Tibial artery (tissue), 4 donors: ENCODE measurements at places on chromosomes 1 and 21.

DNA sequence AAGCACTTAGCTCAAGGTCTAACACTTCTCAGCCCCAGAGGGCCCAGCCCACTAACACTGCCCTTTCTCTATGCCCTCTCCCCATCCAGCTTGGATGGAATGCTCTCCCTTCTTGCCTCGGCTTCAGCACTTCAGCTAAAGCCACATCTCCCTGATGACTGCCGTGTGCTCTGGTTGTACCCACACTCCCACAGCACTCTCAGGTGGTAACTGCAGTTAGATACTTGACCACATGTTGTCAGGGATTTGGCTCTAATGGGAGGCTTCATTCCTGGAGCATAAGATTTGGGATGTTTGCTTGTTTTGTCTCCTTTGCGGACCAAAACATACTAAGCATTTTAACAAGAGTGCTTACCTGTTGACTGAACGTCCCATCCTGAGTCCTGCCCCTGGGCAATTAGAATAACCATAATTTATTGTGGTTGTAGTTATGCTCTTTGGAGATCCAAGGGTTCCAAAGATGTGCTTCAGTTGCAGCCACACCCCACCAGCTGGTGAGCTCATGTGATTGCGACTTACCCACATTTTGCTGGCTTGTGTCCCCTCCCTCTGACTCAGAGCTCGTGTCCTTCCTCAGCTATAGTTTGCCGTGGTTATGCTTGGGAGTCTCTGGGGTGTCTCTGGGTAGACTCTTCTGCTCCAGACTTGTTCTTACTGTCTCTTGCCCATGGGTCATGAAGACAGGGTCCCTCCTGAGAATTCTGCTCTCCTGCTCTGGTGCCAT is 7.7 kb upstream of the SLC26A9 start:
- H3K27ac ChIP-seq = no peak overlapping the region
- no peak overlapping the region for H3K4me3 ChIP-seq
- no peaks in the 10 kb centered on the region for H3K4me1 ChIP-seq
- no peaks in the 10 kb centered on the region for H3K36me3 ChIP-seq

DNA sequence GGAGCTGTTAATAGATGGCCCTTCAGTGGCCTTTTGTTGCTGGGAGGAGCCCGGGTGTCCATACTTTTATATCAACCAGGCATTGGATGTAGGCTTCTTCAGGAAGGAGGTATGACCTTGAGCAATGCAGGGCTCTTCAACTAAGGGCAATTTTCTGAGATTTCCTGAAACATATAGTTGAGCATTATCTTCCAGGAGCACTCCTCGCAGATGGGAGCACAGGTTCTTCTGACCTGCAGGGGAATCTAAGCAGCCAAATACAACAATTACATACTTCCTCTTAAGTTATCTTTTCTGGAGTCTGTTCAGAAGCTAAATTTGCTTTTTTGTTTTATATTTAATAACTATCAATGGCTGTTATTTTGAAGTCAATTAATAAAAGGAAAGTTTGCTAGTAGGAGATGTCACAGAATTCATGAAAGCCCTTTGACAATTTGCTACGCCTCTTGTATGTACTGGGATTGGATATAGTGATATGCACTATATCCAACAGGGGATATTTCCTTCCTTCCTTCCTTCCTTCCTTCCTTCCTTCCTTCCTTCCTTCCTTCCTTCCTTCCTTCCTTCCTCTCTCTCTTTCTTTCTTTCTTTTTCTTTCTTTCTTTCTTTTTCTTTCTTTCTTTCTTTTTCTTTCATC is 422.6 kb upstream of the NEGR1 start:
- H3K4me3 ChIP-seq = no peak overlapping the region
- H3K4me1 ChIP-seq = no peaks in the 10 kb centered on the region
- H3K27ac ChIP-seq = no peak overlapping the region
- no peaks in the 10 kb centered on the region for H3K36me3 ChIP-seq
- DNase-seq = no peak

DNA sequence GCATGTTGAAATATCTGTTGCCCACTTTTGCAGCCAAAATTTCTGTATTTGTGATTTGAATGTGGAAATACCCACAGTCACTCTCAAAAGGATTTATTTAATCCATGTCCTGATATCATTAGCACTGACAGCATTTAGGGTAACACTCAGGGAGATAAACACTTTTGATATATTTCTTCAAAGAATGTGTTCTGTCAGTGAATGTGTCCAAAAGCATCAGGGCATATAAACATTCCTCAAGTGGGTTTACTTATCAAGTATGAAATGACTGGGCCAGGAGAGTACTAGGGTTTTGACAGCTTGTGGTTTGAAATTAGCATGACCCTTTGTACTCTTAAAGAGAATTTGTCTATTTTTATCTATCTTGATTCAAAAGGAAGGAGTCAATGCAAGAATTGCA is 1302.1 kb upstream of the ADGRL2 start:
- no peaks in the 10 kb centered on the region for H3K27me3 ChIP-seq
- H3K4me3 ChIP-seq = no peak overlapping the region
- no peaks in the 10 kb centered on the region for H3K36me3 ChIP-seq
- H3K27ac ChIP-seq = no peak overlapping the region
- DNase-seq = no peak
- no peaks in the 10 kb centered on the region for H3K4me1 ChIP-seq

GRCh38 chr1:156383023-156383422 is 14.0 kb downstream of the RHBG start:
- no peak overlapping the region for H3K27ac ChIP-seq
- H3K4me3 ChIP-seq = no peak overlapping the region
- no peaks in the 10 kb centered on the region for H3K36me3 ChIP-seq
- no peaks in the 10 kb centered on the region for H3K4me1 ChIP-seq
- no peak for DNase-seq

DNA sequence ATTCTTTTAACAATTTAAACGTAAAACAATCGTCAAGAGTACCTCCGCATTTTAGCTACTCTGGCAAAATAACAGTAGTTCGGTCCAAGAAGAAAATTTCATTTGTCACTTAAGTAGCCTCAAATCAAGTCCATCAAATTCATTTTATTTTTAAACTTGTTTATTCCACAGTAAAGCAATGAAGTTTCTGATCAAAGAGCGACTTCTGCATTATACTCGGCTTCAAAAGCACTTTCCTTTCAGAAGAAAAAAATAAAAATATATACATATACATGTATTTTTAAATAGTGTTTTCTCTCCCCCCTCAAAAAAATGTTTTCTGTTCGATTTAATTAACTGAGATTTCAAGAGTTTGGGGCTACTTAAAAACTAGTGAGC is 115.0 kb downstream of the RERE start:
- peaks cover 25% of the 10 kb centered on the region for H3K4me1 ChIP-seq
- H3K27ac ChIP-seq = peak overlapping the region; percentile 82
- no peaks in the 10 kb centered on the region for H3K27me3 ChIP-seq

DNA sequence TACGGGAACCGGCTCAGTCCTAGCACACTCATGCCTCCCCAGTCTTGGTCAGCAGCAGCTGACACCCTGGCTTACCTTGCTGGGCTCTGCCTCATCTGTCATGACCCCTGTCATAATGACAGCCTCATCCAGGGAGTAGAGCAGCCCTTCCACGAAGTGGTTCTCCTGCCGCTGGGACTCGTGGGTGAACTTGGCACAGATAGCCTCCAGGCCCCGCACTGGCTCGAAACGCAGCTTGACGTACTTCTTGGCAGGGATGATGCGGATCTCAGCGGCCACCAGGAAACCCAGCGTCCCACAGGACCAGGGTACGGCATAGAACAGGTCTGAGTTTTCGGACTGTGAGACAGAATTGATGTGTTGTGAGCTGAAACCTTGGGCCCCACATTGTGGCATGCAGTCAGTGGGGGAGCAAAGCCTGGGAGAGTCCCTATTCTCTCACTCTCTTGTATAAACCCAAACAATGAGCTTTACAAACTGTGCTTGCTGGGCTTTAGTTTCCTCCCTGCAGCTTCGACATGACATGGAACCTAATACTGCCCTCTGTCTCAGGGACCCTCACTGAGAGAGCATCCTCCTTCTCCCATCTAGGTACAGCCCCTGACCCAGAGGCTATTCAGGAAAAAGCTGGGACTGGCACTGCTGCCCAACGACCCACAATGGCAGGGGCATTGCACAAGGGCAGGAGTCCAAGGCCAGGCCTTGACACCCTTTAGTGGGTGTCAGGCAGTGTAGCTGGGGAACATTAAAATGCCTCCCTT is 15.5 kb downstream of the DHCR24 start:
- no peaks in the 10 kb centered on the region for H3K4me1 ChIP-seq
- no peak overlapping the region for H3K4me3 ChIP-seq
- H3K36me3 ChIP-seq = peaks cover 86% of the 10 kb centered on the region

DNA sequence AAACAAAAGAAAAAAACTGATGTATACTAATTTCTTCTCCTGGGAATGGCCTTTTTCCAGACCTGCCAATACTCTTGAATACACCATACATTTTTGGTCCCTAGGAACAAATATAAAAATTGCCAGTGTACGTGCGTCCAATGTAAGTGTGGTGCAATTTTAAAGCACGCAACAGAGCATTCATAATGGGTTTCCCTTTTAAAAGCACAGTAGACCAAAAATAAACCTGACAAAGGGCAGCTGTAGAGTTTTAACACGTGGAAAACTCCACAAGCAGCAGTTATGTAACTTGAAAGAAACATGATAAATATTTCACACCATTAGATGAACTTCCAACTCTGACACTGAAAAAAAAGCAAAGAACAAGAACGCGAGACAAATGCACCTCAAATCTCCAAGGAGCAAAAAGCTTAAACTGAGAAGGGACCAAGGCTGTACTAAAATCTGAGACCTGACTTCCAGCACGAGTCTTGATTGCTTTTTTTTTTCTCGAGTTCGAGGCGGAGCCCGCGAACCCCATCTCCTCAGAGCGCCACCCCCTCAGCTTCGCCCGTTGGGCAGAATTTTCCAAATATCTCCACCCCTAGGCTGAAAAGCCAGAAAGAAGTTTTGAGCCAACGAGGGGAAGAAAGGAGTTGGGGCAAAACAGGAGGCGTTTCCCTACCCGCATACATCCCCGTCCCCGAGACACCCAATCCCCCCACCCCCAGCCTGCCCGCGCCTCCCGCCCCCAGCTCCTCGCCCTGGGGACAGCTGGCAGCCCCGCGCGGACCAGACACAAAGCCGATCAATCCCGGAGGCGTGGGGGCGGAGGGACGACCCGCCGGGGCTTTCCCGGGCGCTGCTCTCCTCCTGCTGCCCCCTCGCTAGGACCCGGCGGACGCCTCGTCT is at the start of gene JAM2:
Gene JAM2 (plus strand): TSS at position 599 of the 891 bp plus-strand sequence. CDS start 564 bp downstream, outside the sequence.
- no peaks in the 10 kb centered on the region for H3K36me3 ChIP-seq
- no peaks in the 10 kb centered on the region for H3K4me1 ChIP-seq
- H3K27me3 ChIP-seq = no peaks in the 10 kb centered on the region
- peak; percentile 31 for DNase-seq

- H3K4me3 ChIP-seq = peak overlapping the region; percentile 40
- peak overlapping the region; percentile 66 for H3K27ac ChIP-seq
- H3K36me3 ChIP-seq = no peaks in the 10 kb centered on the region
- no peak for DNase-seq
Observed at GRCh38 chr1:61254634-61255357, 172.4 kb downstream of the NFIA start.

DNA sequence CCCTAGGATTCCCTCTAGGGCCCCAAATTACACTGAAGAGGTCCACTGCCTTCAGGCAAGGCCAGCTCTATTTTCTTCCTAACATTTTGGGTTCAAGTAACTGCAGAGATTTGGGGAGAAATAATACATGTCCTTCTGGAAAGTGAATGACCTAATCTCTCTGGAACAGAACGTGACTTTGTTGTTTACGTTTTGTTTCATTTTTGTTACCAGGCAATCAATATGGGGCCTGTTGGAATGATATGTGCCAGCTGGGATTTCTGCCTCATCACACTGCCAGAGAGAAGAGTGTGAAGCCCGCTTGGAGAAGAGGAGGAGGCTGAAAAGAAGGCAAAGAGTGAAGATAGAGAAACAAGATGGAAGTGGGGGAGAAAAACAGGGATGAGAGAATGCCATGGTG is 116.7 kb downstream of the FASLG start:
- H3K36me3 ChIP-seq = no peaks in the 10 kb centered on the region
- H3K4me3 ChIP-seq = no peak overlapping the region
- no peak for DNase-seq

- H3K4me1 ChIP-seq = peaks cover 49% of the 10 kb centered on the region
- peak overlapping the region; percentile 84 for H3K27ac ChIP-seq
- peak; percentile 16 for DNase-seq
- H3K36me3 ChIP-seq = peaks cover 5% of the 10 kb centered on the region
- H3K27me3 ChIP-seq = no peaks in the 10 kb centered on the region
Observed at GRCh38 chr1:47765236-47765635, 231.9 kb downstream of the TRABD2B start.

- H3K4me1 ChIP-seq = peaks cover 13% of the 10 kb centered on the region
- H3K4me3 ChIP-seq = no peak overlapping the region
- peak overlapping the region; percentile 93 for H3K27ac ChIP-seq
- no peaks in the 10 kb centered on the region for H3K36me3 ChIP-seq
- no peaks in the 10 kb centered on the region for H3K27me3 ChIP-seq
Observed at GRCh38 chr1:225814381-225814780, 4.5 kb downstream of the EPHX1 start.

DNA sequence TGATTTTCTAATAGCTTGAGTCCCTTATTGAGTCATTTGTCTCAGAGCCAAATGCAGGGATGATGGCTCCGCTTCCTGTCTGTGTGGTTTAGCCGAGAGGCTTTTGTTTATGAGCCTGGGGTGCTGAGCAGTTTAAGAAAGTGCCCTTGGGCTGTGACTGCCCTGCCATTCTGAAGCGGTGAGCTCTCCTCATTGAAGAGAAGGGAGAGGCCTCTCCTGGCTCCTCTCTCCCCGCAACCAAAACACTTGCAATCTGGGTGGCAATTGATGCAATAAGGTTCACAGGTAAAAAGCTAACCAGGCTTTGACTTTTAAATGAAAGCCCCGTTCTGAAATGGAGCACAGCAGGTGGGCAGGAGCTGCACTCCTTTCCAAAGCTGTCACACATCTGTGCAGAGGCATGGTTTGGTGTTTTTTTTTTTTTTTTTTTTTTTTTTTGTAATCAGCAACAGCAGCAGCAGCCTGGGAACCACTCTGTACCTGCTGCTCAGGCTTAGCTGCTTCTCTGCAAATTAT is 403.7 kb downstream of the SIPA1L2 start:
- no peak overlapping the region for H3K4me3 ChIP-seq
- no peaks in the 10 kb centered on the region for H3K4me1 ChIP-seq
- no peaks in the 10 kb centered on the region for H3K36me3 ChIP-seq
- no peak overlapping the region for H3K27ac ChIP-seq
- H3K27me3 ChIP-seq = no peaks in the 10 kb centered on the region

- no peak overlapping the region for H3K27ac ChIP-seq
- H3K27me3 ChIP-seq = no peaks in the 10 kb centered on the region
- no peak for DNase-seq
- H3K4me3 ChIP-seq = no peak overlapping the region
- no peaks in the 10 kb centered on the region for H3K4me1 ChIP-seq
- H3K36me3 ChIP-seq = peaks cover 38% of the 10 kb centered on the region
Observed at GRCh38 chr1:170049176-170049800, 25.2 kb downstream of the KIFAP3 start.

- H3K27ac ChIP-seq = peak overlapping the region; percentile 56
- no peaks in the 10 kb centered on the region for H3K36me3 ChIP-seq
Observed at GRCh38 chr1:210251680-210252490, 19.3 kb downstream of the SERTAD4 start.

DNA sequence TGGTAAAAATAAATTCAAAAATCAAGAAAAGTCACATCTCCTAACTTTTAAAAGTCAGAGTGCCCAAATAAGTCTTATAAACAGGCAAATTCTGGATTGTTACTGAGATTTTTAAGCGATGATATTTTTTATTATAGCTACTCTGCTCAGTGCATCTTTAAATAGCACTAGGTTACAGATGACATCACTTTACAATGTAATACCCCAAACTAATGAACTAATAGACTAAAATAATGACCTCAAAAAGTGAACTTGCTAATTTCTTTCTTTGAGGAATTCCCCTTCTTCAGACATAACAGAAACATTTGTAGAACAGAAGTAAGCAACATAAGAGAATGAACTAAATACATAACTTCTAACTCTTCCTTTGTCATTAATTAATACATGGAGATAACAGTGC is 33.0 kb upstream of the ACTA1 start:
- H3K4me3 ChIP-seq = no peak overlapping the region
- H3K27me3 ChIP-seq = no peaks in the 10 kb centered on the region
- no peaks in the 10 kb centered on the region for H3K4me1 ChIP-seq
- no peak overlapping the region for H3K27ac ChIP-seq
- DNase-seq = no peak
